ENCODE measurements at places on chromosomes 2 and 18.

- no peak for DNase-seq
These were observed 159.4 kb downstream of the AGPS start for GRCh38 chr2:177551989-177552421.

DNA sequence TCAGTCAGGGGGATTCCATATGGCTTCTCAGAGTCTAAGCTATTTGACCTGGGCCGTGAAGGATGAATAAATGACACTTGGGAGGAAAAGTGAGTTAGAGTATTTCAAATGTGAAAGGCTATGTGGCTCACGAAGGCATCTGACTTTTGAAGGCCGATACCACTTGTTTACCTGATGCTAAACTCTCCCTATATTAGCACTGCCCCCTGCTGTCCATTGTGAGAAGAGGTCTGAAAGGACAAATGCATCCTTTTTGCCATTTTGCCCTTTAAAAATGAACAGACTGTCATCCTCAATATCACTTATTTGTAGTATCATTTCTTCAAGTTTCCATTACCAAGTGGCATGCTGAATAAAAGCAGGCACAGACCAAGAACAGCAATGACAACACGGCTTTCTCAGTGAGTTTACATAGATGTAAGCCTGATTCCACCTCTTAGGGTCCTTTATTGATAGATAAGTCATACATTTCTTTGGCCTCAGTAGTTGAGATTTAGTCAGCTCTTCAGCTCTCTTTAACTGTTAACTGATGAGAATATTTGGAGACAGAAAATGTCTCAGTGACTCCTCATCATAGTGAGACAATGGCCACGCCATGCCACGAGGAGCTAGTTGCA, 40.1 kb downstream of the DOCK10 start:
- peak; percentile 50 for DNase-seq

- no peak for DNase-seq
These were observed 43.2 kb downstream of the ATIC start for GRCh38 chr2:215354771-215355695.

GRCh38 chr2:10307561-10308156, 5.0 kb downstream of the HPCAL1 start:
- DNase-seq, result no peak

- DNase-seq, result no peak
These were observed 970.6 kb downstream of the DCDC2C start for GRCh38 chr2:4674007-4674406.

GRCh38 chr2:131543385-131543891, 15.8 kb downstream of the CCDC74A start:
- DNase-seq, result no peak

GRCh38 chr2:171762879-171763573, 75.8 kb downstream of the DYNC1I2 start:
- no peak for DNase-seq

DNA sequence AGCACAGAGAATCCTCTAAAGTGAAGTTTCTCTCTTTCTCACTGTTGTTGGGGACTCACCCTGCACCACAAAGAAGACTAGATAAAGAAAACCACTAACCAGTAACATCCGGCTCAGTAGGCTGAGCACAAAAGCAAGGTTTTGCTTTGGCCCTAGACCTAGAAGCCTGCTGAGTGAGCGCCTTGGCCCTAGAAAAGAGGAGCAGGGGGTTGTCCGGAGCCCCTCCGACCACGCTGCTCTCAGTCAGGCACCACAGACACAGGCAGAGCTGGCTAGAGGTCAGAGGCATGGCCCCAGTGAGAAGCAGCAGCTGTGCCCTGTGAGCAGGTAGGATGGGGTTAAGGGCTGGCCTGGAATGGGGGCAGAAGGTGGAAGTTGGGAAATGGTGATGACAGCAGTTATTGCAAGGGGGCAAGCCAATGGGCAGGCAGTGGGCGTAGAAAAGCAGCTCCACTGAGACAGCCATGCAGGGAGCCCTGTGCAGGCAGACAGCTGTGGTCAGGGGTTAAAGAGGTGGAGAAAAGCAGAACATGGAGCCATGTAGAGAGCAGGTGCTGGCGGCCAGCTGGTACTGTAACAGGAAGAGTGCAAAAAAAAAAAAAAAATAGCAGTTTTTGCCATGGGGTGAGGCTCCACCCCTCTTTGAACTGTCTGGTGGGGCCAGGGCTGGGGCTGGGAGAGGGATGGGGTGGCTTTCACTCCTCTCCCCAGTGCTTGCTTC, 36.9 kb upstream of the SLC14A1 start:
- DNase-seq, result no peak

DNA sequence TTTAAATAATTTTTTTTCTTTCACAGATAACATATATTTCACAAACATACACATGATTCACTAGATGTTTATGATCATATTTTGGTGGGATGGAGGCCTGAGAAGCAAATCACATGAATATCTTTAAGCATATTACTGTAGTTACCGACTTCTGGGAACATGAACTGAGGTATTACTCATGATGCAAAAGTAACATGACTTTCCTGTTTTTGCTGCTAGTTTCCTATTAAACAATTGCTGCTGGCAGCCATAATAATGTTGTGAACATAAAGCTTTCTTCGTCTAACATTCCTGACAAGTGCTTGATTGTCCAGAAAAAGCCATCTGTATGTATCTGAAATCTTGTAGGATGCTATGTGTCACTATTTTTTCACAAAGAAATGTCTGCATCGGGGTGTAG, 145.4 kb downstream of the MTX2 start:
- no peak for DNase-seq

GRCh38 chr18:35084494-35085449, 43.6 kb downstream of the MAPRE2 start:
- DNase-seq, result no peak

DNA sequence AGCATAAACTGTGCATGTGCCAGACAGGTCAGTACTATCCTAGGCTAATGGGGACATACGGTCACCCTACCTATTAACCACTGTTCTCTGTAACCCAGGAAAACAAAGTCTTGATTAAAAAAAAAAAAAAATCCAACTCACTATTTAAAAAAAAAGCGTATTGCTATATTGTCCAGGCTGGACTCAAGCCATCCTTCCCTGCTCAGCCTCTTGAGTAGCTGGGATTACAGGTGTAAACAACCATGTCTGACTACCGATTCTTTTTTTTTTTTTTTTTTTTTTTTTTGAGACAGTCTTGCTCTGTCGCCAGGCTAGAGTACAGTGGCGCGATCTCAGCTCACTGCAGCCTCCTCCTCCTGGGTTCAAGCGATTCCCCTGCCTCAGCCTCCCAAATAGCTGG, 11.6 kb downstream of the ATAD2B start:
- no peak for DNase-seq

GRCh38 chr2:225086915-225087314, 44.6 kb upstream of the DOCK10 start:
- DNase-seq, result no peak

Data from HEK293T (cell line).